Smooth muscle cell of the coronary artery (primary cell): ENCODE measurements at places on chromosomes 2 and 18. TPM values are rescaled to one million over a fixed set of nuclear protein-coding genes. Genes with fewer than 3 reads are reported as not detected.

XDH gene
- 0.12 and 0.15 TPM in 2 replicates for total RNA-seq

KLHL14 gene
- total RNA-seq = not detected in 2 replicates

RRM2 gene
- total RNA-seq = 0.35 and 6.3 TPM in 2 replicates

TMEFF2 gene
- 0.12 and 0.60 TPM in 2 replicates for total RNA-seq

TBR1 gene
- total RNA-seq = not detected in 2 replicates

NEU2 gene
- total RNA-seq = not detected in 2 replicates
